Activated CD4-positive, alpha-beta T cell treated with anti-CD3 and anti-CD28 coated beads, Interleukin-2, amount 50 U/mL, for 4 hours (primary cell): ENCODE measurements at places on chromosomes 6 and 20.

GRCh38 chr6:154996841-154997311 lies 1.8 kb downstream of the TIAM2 start:
- DNase-seq: no peak

- no peak for DNase-seq
These were observed 167.7 kb downstream of the ZNF217 start for GRCh38 chr20:53425941-53426340.

GRCh38 chr6:32118782-32119628 lies 9.0 kb downstream of the ATF6B start:
- peak; percentile 57 for DNase-seq

GRCh38 chr6:167678102-167679101 lies 148.3 kb upstream of the AFDN start:
- DNase-seq: no peak

- no peak for DNase-seq
These were observed 82.4 kb downstream of the RTN4IP1 start for GRCh38 chr6:106546691-106547414.

- DNase-seq: no peak
These were observed 1189.4 kb upstream of the EYS start for GRCh38 chr6:66896415-66896814.

DNA sequence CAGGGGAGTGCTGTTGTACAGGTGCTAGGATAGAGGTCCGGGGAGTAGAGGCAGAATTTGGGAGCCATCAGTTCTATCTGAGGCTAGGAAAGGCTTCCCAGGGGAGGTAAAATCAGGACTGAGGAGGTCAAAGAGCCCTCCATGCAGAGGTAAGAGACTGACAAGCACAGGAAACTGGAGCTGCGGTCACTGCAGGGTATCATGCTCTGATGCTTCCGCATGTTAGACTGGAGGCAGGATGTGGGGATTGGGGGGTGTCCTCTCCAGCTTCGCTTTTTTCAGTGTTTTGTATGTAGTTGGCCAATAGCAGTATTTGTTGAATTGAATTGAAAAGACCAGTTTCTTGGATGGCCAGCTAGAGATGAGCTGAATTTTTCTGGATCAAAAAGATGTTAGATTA lies 87.8 kb downstream of the SLC22A3 start:
- DNase-seq: no peak
